Stimulated activated CD8-positive, alpha-beta memory T cell treated with anti-CD3 and anti-CD28 coated beads, Interleukin-4, amount 100 ng/mL, for 1 hour (primary cell): ENCODE measurements at places on chromosomes 3 and 15.

GRCh38 chr3:86175593-86176444, 815.1 kb downstream of the VGLL3 start:
- no peak for DNase-seq

DNA sequence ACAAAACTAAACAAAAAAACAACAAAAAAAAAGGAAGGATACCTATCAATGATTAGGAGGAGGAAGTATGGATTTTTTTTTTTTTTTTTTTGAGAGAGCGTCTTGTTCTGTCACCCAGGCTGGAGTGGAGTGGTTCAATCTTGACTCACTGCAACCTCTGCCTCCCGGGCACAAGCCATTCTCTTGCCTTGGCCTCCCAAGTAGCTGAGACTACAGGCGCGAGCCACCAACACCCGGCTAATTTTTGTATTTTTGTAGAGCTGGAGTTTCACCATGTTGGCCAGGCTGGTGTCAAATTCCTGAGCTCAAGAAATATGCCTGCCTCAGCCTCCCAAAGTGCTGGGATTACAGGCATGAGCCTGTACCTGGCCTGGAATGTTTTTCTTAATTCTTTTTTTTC, 195.8 kb downstream of the CBLB start:
- DNase-seq, result no peak

DNA sequence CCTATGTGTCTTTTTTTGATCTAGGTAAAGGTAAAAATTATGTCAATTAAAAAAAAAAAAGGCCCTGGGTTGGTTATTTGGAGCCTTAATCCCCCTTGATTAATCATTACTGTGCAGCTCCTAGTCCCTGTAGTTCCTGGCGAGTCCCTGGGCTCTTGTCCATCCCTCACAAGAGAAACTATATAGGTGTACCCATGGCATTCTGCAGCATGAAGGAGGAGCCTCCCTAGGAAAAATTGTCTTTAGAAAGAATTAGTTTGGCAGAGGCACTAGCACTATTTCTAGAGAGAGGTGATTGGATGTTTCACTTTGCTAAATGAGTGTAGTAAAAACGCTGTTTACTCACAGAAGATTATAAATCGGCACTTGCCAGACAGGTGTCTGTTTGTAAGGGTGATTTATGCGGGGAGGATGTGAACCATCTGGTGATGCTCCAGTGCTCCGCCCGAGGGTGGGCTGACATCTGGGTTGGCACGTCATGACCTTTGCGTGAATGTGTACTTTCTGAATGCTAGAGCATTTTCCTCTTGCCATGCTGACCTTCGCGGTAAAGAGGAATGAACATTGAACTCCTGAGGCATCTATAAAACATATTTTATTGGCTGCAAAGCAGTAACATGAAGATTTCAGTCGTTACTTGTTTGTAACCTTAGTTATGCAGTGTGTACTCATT, 12.6 kb downstream of the PLCL2 start:
- no peak for DNase-seq

DNA sequence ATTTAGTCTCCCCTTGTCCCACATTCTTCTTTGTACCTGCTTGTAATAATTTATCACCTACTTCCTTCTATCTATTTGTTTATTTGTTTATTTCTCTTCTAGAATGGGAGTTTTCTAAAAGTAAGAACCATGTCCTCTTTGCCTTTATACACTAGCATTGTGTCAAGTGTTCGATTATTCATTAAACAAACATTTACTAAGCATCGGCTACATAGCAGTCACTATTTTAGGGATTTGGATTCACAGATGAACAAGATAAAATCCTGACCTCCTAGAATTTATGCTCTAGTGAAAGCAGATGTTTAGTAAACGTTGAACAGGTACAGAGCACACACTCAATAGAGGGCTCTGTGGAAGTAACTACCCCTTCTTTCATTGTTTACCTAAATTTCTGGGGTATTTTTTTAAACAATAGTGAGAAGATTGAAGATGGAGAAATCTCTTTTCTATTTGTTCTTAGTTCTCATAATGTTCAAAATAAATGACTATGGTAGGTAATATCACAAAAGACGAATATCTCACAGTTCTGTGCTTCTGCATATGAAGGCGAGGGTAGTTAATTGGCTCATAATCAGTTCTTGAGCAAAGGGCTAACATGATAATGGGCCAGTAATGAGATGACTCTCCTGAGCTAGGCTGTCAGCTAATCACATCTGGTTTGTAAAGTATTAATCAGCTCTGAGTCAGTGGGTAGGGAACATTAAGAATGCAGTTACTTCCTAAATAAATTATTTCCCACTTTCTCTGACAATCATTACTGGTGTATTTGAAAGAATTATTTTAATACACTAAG, 111.9 kb downstream of the SLC9A9 start:
- no peak for DNase-seq

DNA sequence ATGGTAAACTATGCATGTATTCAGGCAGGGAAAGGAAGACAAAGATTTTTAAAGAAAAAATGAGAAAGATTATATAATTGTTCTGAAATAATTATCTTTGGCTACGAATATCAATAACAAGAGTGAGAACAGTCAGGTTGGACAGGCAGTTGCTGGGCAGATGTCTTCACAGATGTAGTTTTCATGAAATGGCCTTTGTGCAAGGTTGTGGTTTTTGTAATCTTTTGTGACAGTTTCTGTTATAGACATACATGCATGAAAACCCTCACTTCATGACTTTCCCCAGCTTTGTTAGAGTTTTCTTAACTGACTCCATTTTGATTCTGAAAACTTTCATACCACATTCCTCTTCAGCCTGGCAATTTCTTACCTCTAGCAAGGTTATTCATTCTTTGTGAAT, 34.9 kb upstream of the SLC25A36 start:
- DNase-seq, result no peak

GRCh38 chr3:64539451-64540196, 148.2 kb downstream of the ADAMTS9 start:
- no peak for DNase-seq
